WTC11 (cell line): ENCODE measurements at places on chromosomes 12 and 14. TPM values are rescaled to one million over a fixed set of nuclear protein-coding genes. Genes with fewer than 3 reads are reported as not detected.
A peak's percentile ranks its signal among the peaks of the same experiment; 100 is the strongest.

DNA sequence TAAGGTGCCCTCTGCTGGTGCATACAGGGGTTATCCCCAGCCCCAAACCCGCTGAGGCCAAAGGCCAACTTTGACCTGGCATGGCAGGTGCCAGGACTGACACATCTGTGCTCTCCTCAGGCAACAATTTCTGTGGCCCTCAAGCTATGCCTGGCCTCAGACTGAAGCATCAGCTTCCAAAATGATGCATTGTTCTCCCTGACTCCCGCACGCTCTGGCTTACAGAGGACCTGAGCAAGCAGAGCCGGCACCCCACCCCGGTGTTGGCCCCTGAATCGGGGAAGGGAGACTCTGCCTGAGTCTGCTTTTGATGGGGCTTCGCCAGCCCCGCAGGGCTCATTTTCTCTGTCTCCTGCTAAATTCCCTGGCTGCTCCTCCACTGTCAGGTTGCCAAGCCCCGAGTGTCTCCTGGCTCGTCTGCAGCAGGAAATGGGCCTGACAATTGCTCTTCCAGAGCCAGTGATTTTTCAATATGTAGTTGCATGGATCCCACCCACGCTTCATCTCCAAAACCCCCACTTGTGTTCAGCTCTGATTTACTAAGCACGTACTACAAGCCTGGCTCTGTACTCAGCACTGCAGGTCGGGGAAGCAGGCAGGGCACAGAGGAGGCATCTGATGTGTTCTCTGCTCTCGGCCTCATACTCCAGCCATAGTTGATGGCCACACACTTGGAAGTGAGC lies 126.1 kb downstream of the SLC38A6 start:
- no peak for DNase-seq
- no peaks in the 10 kb centered on the region; the same call in 1 of the 2 replicates for H3K27me3 ChIP-seq
- H3K27ac ChIP-seq, result no peak overlapping the region

DDX11 gene
- total RNA-seq, result 179 to 219 TPM (median 186 TPM) in 3 replicates

- H3K27ac ChIP-seq, result no peak overlapping the region
- H3K36me3 ChIP-seq, result no peaks in the 10 kb centered on the region
- no peak overlapping the region for H3K4me3 ChIP-seq
These were observed 394.0 kb upstream of the SYT1 start for GRCh38 chr12:78470354-78471195.

DNA sequence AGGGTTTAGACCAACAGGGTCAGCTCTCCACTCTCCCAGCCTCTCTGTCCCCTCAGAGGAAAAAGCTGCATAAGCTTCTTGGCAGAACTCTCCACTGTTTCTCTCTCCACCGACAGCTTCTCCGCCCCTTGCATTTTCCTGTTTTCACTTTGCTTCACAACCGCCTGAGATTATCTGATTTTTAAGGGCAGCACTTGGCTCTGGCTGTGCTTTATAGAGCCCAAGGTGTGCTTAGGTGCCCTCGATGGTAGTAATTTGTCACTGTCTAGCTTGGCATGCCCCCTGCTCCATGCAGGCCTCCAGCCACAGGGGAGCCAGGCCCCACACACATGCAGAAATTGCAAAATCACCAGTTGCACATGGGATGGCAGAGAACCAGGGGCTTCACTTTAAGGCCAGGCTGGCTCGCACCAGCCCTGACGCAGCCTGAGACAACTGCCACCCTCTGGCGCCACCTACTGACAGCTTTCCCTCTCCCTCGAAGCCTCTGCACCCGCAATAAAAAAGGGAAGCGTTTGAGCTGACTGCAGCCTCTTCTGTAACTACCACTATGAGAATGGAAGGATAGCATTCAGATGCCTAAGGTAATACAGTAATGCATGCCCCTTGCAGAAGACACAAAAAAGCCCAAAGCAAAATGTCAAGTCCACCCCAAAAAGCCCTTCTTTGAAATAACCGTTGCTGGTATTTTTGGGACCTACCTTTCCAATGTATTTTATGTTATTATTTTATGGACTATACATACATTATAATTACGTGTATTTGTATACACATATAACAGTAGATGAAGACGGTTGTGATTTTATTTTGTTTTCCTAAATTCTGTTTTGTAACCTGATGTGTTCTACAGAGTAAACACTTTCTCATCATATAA lies 32.0 kb upstream of the RIMBP2 start:
- H3K36me3 ChIP-seq, result no peaks in the 10 kb centered on the region
- H3K27me3 ChIP-seq, result no peaks in the 10 kb centered on the region; the same call in none of the 2 replicates
- peaks cover 4% of the 10 kb centered on the region for H3K4me1 ChIP-seq
- no peak overlapping the region for H3K4me3 ChIP-seq
- peak; percentile 90 for DNase-seq

GRCh38 chr12:5432011-5432400 lies at the start of gene NTF3:
Gene NTF3, plus strand, starts transcription at chr12:5432108. Its CDS starts 217 bp downstream, at chr12:5432325.
- no peak within 1 kb of the TSS for H3K27ac ChIP-seq
- H3K4me1 ChIP-seq, result peaks cover 30% of the 10 kb centered on the region
- no peaks in the 10 kb centered on the region for H3K36me3 ChIP-seq
